ENCODE measurements at places on chromosomes 7 and 10.

- DNase-seq: no peak
Measured at GRCh38 chr10:11454958-11455566, 156.4 kb downstream of the USP6NL start.

GRCh38 chr10:7948371-7949000, 106.0 kb upstream of the GATA3 start:
- DNase-seq: no peak

DNA sequence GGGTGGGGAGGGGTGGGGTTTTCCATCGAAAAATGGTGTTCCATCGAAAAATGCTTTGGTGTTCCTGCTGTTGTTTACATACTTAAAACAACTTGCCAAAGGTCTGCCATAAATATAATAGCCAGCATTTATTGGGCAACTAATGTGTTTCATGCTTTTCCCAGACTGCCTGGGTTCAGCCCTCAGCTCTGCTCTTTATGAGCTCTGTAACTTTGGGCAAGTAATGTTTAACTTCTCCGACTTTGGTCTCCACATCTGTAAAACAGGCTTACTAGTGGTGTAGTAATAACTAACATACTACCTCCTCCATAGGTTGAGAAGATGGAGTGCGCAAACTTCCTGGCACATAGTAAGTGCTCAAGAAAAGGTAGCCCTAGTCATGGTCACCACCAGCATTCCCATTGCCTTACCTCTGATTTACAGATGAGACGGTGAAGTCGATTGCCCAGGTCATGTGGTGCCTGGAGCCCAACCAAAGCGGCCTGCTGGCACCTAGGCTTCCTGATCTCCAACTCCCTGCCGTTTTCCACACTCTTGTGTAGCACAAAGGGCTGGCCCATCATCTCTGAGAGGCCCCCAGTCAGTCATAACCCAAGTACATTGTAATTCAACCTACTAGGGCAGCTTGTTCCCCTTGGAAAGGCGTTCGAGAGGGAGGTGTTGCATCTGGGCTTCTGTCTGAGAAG, 8.9 kb downstream of the ZMIZ1 start:
- DNase-seq: no peak

DNA sequence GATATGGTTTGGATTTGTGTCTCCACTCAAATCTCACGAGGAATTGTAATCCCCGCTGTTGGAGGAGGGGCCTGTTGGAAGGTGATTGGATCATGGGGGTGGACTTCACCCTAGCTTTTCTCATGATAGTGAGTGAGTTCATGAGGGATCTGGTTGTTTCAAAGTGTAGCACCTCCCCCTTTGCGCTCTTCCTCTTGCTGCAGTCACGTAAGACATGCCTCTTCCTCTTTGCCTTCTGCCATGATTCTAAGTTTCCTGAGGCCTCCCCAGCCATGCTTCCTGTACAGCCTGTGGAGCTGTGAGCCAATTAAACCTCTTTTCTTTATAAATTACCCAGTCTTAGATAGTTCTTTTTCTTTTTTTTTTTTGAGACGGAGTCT, 17.1 kb downstream of the CDNF start:
- no peak for DNase-seq

DNA sequence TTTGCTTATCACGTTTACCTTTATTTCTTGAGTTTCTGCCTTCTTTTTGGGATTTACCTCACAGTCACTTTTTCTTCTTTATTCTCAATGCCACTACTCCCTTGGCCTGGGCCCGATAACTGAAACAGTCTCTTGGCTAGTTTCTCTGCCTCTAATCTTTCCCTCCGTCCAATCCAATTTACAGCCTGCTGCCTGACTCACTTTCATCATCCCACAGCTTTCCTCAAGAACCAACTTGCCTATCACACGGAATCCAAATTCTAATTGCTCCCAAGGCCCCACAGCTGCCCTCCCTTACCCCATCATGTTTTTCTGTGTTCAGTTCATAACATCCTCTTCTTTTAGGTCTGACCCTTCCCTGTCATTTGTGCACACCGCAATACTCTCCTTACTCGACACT, 121.4 kb downstream of the HIPK2 start:
- no peak for DNase-seq

- no peak for DNase-seq
Measured at GRCh38 chr10:17851611-17852010, 42.5 kb downstream of the MRC1 start.

All from posterior cingulate gyrus (tissue), 11 donors.